Stimulated activated CD4-positive, alpha-beta T cell treated with anti-CD3 and anti-CD28 coated beads, TNF-alpha, amount 100 ng/mL, for 1 hour (primary cell): ENCODE measurements at places on chromosomes 3 and 15.

DNA sequence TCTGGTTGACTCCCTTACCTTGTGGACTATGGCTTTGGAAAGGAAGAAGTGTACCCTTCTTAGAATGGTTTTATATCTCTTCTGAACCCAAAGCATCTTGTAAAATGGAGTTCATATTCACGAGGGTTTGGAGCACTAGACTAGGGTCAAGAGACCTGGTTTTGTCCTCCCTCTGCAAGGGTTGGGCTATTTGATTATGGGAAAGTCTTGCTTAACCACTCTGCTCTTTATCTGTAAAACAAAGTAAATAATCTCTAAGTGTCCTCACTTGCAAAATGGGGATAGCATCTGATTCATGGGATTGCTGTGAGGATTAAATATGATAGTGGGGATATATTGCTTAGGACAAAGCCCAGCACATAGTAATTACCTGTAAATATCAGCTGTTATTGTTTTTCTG is 17.9 kb upstream of the SLC2A2 start:
- DNase-seq, result no peak

- DNase-seq, result no peak
Observed at GRCh38 chr3:132788301-132788671, 66.1 kb upstream of the NPHP3 start.

DNA sequence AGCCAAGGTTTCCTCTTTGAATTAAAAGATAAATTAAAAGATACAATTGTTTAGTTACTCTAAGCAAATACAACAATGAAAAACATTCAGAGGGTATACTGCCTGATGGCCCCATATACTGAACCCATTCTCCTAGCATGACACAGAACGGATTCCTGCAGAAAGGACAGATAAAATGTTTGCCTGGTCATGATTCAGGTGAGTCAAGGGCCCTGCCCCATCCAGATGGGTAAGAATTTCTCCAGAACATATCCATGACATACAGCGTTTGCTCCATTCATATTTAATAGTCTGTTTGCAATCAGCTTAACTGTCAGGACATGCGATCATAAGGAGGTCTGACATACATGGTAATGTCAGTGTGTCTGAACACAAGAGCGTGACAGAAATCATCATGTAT is 8.6 kb downstream of the TMEM41A start:
- no peak for DNase-seq

DNA sequence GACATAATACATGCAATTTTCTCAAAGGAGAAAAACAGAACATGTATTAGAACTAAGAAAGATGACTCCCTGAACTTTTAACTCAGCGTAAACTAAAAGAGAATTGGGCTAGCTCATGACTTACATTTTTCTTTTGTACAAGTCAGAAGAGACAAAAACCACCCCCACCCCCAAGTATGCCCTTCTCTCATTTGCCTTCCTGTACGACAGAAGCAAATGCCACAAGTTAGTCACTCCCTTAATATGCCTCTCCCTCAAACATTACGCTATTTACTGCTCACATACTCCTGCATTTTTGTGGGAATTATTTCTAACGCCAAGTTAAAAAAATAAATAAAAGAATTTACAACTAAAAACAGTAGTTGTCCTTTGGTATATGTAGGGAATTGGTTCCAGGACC is 22.0 kb downstream of the CPEB1 start:
- DNase-seq, result no peak

DNA sequence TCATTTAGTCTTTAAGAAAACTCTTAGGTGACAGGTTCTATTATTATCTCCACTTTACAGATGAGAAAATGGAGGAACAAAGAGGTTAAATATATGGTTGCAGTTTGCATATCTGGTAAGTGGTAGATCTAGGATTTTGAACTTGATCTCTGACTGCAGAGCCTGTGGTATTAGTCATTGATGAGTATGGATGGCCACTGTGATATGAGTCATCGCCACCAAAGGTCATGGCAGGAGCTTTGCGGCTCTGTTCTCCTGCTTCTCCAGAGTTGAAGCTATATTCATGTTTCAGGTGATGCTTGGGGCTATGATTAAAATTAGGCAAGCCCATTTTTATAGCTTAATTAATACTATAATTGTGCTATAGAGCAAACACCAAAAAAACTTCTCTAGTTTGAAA is 306.2 kb upstream of the DPPA4 start:
- no peak for DNase-seq

DNA sequence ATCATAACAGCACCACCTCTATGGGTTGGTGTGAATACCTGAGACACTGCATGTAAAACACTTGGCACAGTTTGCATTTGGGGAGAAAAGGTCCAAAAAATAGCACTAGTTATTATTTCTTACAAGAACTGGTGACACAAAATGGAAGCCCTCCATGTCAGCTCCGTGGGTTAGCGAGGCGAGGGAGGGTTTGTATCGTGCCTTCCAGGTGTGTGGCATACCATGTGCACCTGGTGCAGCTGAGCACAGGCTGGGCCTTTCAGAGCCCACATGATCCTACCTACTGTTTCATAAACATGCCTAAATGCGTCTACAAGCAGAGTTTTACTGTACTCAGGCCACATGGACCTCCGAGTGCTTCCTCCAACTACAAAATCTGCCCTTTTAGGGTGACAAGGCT is 5.6 kb downstream of the CXCR6 start:
- DNase-seq, result no peak

GRCh38 chr15:36843822-36844221 is 256.5 kb downstream of the MEIS2 start:
- DNase-seq, result no peak

DNA sequence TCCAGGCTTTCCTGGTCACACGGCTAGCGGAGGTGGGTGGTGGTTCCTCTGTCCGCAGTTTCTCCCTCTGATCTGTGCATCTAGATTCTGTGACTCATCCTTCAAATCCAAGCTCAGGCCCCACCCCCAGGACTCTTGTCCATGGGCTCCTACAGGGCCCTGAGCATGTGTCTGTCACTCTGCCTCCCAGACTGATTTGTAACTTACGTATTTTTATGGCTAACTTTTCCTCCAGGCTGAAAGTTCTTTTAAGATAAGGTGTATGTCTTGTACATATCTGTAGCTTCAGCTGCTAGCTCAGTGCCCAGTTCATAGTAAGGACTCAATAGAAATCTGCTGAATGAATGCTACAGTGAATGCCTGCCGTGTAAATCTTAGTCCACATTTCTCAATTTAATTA is 8.0 kb downstream of the ESYT3 start:
- DNase-seq, result no peak

DNA sequence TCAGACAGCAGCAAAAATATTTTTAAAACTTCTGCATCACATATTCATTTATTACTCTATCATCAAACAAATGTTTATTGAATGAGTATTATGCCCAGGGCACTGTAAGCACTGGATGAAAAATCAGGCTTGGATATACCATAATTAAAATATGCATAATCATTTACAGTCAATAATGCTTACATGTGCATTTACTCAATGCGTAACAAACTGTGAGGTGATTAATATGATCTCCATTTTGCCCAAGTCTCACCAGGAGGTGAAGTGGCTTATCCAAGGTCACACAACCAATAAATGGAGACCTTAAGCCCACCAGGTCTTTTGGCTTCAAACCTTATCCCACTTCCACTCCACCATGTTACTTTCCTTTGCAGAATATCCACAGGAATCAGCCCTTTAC is 117.3 kb upstream of the SLC24A5 start:
- DNase-seq, result no peak

DNA sequence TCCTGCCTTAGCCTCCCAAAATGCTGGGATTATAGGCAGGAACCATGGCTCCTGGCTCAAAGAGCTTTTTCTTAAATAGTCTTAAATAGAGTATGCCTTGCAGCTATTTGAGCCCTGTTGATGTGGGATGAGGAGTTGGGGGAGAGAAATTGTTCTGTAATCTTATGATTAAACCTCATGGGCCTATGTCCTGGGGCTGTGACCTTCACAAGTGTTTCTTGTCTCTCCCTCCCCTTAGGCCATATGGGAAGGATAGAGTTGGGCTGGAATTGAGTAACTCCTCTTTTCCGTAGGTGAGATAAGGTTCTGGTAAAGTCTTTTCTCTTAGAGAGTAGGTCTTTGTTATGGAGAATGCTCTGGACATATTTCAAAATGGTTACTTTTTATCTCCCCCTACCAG is 114.3 kb downstream of the ARNT2 start:
- DNase-seq, result no peak

GRCh38 chr3:8385848-8386620 is 115.6 kb upstream of the LMCD1 start:
- DNase-seq, result no peak

GRCh38 chr3:29481969-29482767 is 201.3 kb downstream of the RBMS3 start:
- no peak for DNase-seq

GRCh38 chr15:88985547-88986393 is 72.6 kb upstream of the MFGE8 start:
- no peak for DNase-seq

DNA sequence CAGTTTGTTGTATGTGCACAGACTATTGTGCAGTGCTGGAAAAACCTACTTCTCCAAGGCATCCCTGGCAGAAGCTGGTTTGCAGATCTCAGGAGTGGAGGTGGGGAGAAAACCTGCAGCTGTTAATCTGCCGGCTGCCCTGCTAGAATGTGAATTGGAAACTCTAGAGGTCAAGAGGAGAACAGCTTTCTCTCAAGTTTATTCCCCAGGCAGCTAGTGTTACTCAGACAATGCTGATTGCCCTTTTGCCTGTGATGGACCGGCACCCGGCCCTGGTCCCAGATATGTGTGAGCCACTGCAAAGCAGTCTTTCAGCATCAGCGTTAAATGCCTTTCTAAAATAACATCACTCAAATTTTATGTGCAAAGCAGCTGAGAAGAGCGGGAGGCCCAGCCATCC is 129.7 kb upstream of the TPM1 start:
- DNase-seq, result no peak

DNA sequence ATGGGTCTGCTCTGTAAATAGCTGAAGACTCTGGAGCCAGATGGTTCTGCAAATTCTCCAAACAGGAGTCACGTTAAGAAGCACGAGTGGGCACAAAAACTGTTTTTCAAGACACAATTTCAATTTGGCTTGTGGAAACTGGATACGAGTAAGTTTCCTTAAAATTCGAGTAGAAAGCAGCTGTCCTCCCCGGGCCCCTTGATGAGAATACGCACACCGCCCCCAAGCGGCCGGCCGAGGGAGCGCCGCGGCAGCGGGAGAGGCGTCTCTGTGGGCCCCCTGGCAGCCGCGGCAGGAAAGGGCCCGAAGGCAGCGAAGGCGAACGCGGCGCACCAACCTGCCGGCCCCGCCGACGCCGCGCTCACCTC is 778 bp upstream of the THBS1 start:
- DNase-seq, result peak; percentile 84

- no peak for DNase-seq
Observed at GRCh38 chr3:171227359-171227758, 200.8 kb upstream of the SLC2A2 start.

DNA sequence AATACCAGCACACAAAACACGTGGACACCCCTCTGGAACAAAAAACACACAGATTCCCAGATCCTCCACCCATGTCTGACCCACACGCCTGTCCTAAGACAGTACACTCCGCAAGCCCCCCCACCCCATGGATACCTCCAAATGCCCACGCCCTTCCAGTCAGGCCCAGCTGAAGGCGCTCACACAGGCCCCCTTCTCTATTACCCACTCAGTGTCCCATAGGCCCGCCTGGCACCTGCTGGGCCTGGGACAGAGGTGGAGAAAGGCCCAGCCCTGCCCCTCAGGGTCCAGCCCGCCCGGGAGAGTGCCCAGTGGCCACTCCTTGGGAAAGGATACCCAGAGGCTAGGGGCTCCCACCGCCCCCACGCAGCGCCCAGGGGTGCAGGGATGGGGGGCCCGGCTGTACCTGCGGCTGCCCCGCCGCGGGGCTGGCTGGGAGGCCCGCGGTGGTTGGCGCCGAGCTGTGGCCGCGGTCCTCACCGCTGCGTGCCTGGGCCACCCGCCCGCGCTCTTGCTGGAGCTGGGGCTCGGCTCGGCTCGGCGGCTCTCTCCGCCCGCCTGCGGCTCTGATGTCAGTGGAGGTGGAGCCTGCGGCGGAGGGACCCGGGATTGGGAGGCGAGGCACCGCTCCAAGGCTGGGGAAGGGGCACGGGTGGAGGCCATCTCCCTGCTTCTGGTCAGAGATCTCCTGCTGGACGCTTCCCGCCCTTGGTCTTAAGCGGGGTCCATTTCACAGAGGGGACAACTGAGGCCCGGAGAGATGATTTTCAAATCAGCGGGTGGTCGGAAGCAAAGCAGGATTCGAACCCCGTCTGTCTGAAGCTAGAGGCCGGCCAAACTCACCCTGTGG is at the start of gene CAMK1:
Gene CAMK1 (minus strand): TSS at position 522 of the 850 bp plus-strand sequence. CDS start 2,198 bp downstream, outside the sequence.
- no peak for DNase-seq

DNA sequence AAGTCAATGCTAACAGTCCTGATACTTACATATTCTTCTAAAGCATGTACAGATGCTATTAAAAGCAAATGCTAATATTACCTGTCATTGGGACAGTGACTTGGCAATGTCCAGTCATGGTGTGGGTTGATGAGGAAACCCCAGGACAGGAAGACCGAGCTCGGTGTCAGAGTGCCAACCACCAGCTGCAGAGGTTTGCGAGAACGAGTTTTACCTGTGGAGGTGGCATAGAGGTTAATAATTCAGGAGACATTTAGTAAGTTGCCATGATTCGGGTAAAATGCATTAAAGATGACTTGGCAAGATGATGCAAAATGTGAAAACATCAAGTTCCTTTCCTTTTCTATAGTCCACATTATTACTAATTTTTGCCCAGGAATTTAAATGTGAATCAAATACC is 94.5 kb downstream of the ABI3BP start:
- DNase-seq, result no peak

- no peak for DNase-seq
Observed at GRCh38 chr3:69338911-69339310, 47.0 kb downstream of the FRMD4B start.

- DNase-seq, result no peak
Observed at GRCh38 chr3:140131895-140132294, 196.9 kb downstream of the CLSTN2 start.

DNA sequence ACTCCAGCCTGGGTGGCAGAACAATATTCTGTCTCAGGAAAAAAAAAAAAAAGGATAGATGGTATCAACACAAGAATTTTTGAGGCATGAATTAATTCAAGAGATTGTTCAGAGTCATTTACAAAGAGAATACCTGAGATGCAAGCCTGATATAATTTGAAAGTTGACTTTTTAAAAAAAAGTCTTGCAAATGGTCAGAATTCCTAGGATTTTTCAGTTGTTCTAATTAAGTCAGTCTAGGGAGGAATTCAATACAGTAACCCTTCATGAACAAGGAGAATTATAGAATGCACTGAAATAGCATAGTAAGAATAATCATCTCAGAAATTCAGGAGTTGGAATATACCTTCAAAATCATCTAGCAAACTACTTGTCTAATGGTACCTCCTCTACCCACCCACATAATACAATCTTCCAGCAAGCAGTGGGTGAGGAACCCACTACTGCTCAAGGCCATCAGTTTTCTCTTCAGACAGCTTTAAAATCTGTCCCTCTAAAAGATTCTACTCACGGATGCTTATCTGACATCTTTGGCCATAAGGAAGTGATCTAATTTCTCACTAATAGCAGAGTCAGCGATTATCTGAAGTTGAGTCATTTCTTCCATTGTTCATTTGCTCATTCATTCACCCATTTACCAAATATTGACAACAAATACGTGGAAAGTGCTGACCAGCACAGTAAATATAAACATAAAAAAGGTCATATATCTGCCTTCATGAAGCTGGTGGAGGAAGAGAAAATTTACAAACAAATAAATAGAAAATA is 159.6 kb downstream of the GREM1 start:
- no peak for DNase-seq
